ENCODE measurements at places on chromosomes 1 and 21.

DNA sequence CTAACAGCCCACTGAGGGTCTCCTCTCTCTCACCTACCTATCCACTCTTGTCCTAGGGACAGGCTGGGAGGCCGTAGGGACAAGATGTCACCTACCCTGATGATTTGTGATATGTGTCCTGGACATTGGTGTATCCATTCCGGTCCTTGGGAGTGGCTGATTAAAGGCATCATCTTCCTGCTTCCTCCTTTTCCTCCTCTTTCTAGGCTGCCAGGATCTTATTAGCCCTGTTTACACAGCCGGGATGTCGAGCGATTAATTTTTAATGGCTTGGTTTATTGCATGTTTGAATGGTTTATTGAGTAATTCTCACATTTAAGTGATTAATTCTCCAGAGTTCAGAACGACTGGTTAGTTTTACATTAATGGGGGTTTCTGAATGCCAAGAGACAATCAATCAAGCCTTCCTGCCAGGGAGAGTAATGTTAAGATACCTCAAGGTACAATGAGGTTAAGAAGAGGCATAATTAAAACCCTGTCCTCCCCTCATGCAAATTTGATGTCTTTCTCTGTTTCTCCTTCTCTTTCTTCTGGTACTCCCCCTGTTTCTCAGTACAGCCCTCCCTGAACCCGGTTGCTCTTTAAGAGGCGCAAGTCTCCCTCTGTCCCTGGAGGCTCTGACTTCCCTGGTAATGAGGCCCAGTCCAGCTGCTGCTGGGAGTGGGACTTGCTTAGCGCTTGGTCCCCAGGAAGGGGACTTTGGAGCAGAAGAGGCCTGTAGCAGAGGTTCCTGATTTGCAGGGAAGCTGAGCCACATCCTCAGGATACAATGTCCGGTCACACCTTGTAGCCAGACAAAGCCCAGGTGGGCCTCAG is 50.9 kb downstream of the ACTL8 start:
- no peak overlapping the region for H3K27ac ChIP-seq
- no peak for DNase-seq
- no peaks in the 10 kb centered on the region for H3K36me3 ChIP-seq
- no peaks in the 10 kb centered on the region for H3K4me1 ChIP-seq
- no peaks in the 10 kb centered on the region for H3K27me3 ChIP-seq
- no peak overlapping the region for H3K4me3 ChIP-seq

- H3K27me3 ChIP-seq = no peaks in the 10 kb centered on the region
- H3K27ac ChIP-seq = no peak overlapping the region
- no peaks in the 10 kb centered on the region for H3K4me1 ChIP-seq
- no peaks in the 10 kb centered on the region for H3K36me3 ChIP-seq
Measured at GRCh38 chr1:223016890-223017289, 126.2 kb downstream of the TLR5 start.

DNA sequence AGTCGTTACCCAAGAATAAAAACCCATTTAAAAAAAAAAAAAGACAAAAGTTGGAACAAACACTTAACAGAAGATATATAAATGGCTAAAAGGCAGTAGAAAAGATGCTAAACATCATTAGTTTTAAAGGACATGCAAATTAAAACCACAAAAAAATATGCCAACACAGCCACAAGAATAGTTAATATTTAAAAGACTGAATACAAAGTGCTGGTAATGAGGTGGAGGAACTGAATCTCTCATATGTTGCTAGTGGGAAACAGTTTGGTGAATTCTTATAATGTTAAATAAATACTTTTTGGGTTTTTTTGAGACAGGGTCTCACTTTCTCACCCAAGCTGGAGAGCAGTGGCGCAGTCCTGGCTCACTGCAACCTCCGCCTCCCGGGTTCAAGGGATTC is 10.0 kb downstream of the LRRC40 start:
- H3K4me1 ChIP-seq = peaks cover 2% of the 10 kb centered on the region
- H3K4me3 ChIP-seq = no peak overlapping the region
- H3K36me3 ChIP-seq = no peaks in the 10 kb centered on the region
- H3K27ac ChIP-seq = no peak overlapping the region
- H3K27me3 ChIP-seq = no peaks in the 10 kb centered on the region
- DNase-seq = no peak

GRCh38 chr1:112674986-112675727 is 698 bp downstream of the MOV10 start:
- peak overlapping the region; percentile 94 for H3K4me3 ChIP-seq
- H3K27me3 ChIP-seq = no peaks in the 10 kb centered on the region
- peak; percentile 39 for DNase-seq
- peak overlapping the region; percentile 88 for H3K27ac ChIP-seq
- H3K4me1 ChIP-seq = no peaks in the 10 kb centered on the region

- H3K4me1 ChIP-seq = peaks cover 2% of the 10 kb centered on the region
- H3K36me3 ChIP-seq = peaks cover 67% of the 10 kb centered on the region
- no peak for DNase-seq
- H3K4me3 ChIP-seq = no peak overlapping the region
- H3K27ac ChIP-seq = no peak overlapping the region
Measured at GRCh38 chr1:25750923-25751605, 48.9 kb upstream of the SELENON start.

DNA sequence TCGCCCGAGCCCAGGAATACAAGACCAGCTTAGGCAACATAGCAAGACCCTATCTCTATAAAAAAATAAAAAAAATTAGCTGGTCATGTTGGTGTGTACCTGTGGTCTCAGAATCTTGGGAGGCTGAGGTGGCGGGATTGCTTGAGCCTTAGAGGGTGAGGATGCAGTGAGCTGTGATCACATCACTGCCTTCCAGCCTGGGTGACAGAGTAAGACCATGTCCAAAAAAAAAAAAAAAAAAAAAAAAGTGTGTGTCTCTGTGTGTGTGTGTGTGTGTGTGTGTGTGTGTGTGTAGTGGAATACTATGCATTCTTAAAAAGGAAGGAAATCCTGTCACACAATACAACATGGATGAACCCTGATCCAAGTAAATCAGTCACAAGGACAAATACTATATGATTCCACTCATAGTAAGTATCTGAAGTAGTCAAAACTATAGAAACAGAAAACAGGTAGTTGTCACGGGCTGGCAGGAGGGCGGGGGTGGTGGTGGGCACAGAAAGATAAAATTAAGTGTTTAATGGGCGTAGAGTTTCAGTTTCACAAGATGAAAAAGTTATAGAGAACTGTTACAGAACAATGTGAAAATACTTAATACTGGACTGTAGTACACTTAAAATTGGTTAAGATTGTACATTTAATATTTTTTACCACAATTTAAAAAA is 47.8 kb downstream of the SELENOF start:
- no peaks in the 10 kb centered on the region for H3K4me1 ChIP-seq
- H3K27me3 ChIP-seq = no peaks in the 10 kb centered on the region
- H3K36me3 ChIP-seq = peaks cover 3% of the 10 kb centered on the region
- no peak for DNase-seq
- no peak overlapping the region for H3K4me3 ChIP-seq

GRCh38 chr1:213692321-213692720 is 295.5 kb upstream of the PROX1 start:
- H3K27me3 ChIP-seq = no peaks in the 10 kb centered on the region
- DNase-seq = no peak
- H3K27ac ChIP-seq = no peak overlapping the region
